ENCODE measurements at places on chromosomes 16 and 17. TPM values are rescaled to one million over a fixed set of nuclear protein-coding genes. Genes with fewer than 3 reads are reported as not detected.

The HS3ST2 gene
- total RNA-seq = 5.9 TPM

The ST3GAL2 gene
- total RNA-seq = 36.6 TPM

The SP2 gene
- 1.3 TPM for total RNA-seq

The CCDC40 gene
- 12.2 TPM for total RNA-seq

The ACACA gene
- 182 TPM for total RNA-seq

The TNP2 gene
- not detected for total RNA-seq

The EPOP gene
- 0.94 TPM for total RNA-seq

The FBF1 gene
- total RNA-seq = 25.4 TPM

The GRIN2C gene
- total RNA-seq = 0.94 TPM

The ST6GALNAC1 gene
- total RNA-seq = 3.1 TPM

The MYL11 gene
- total RNA-seq = not detected
